ENCODE measurements at places on chromosomes 1 and 21. TPM values are rescaled to one million over a fixed set of nuclear protein-coding genes. Genes with fewer than 3 reads are reported as not detected.

DNA sequence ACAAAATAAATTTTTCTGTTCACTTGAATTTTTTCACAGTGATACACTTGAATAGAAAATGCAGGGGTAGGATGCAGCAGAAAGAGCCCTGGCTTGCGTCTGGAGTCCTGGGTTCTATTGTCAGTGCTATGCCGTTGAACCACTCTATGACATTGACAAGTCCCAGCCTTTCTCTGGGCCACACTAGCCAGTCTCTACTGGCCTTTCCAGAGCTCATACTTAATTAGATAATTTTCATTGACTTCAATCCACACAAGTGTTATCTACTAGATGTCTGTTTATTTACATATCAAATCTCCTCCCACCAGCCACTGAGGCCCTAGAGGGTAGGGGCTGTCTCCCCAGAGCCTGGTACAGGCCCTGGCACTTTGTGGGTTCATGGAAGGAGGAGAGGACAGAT is 15.5 kb upstream of the CELA3B start:
- DNase-seq, result no peak
- H3K4me1 ChIP-seq, result peaks cover 10% of the 10 kb centered on the region
- H3K36me3 ChIP-seq, result no peaks in the 10 kb centered on the region
- H3K4me3 ChIP-seq, result no peak overlapping the region

GRCh38 chr1:25704267-25704691 is 87.7 kb downstream of the MAN1C1 start:
- H3K27ac ChIP-seq, result no peak overlapping the region
- peaks cover 32% of the 10 kb centered on the region for H3K4me1 ChIP-seq
- H3K4me3 ChIP-seq, result no peak overlapping the region
- DNase-seq, result no peak
- H3K36me3 ChIP-seq, result no peaks in the 10 kb centered on the region
- H3K27me3 ChIP-seq, result no peaks in the 10 kb centered on the region

DNA sequence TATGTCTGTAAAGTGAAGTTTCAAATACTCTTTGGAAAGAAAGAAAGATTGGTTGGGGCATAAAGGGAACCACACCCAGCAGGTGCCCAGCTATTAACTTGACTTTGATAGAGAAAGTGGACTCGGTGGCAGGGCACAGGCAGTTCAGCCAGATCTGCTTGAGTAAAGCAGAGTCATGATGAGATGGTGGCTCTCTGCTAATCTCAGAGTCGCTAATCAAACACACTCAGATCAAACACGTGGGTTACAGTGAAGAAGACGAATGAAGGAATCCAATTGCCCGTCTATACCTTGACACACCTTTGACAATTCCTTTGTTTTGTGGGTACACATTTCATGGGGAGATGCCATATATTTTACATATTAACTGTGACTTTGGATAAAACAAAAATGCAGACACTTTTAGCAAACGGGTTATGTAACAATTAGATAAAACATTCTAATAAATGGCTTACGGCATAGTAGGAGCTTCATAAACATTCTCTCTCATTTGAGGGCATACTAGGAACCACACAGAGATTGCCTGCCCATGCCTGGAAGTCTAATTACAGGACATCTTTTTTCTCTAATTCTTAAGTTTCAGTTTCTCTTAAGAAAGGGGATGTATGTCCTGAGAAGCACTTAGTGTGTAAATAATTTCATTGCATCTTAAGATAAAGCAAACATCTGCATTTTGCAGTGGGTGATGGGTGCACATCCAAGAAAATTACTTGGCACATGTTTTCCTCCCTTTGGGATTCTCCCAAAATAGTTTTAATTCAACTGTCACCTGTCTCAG is 7.2 kb downstream of the CBR1 start:
- H3K4me1 ChIP-seq, result no peaks in the 10 kb centered on the region
- no peaks in the 10 kb centered on the region for H3K27me3 ChIP-seq
- H3K36me3 ChIP-seq, result no peaks in the 10 kb centered on the region
- no peak for DNase-seq
- H3K4me3 ChIP-seq, result no peak overlapping the region

GRCh38 chr1:158998037-158998780 is 11.5 kb upstream of the IFI16 start:
- H3K4me1 ChIP-seq, result peaks cover 9% of the 10 kb centered on the region
- peak overlapping the region; percentile 64 for H3K4me3 ChIP-seq
- H3K27me3 ChIP-seq, result no peaks in the 10 kb centered on the region
- no peaks in the 10 kb centered on the region for H3K36me3 ChIP-seq

GRCh38 chr1:109040627-109040988 is 1.3 kb downstream of the WDR47 start:
- H3K27ac ChIP-seq, result peak overlapping the region; percentile 82
- H3K27me3 ChIP-seq, result no peaks in the 10 kb centered on the region
- peak overlapping the region; percentile 99 for H3K4me3 ChIP-seq
- no peak for DNase-seq
- no peaks in the 10 kb centered on the region for H3K36me3 ChIP-seq

DNA sequence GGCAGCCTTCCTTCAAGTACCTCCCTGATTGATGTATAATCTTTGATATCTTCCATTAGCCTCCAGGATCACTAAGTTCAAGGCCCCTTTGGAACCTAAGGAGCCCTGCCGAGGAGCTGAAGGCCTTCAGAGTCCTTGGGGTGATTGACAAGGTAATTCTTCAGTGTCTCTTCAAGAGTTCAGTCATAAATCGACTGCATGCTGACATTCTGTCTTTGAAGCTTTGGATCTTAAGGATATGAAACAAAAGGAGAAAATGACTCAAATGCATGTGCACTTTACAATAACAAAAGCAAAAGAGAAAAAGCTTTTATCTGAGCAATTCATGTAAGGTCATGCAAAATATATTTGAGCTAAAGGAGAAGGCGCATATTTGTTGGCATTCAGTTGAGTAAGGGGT is 125.3 kb downstream of the RPS6KC1 start:
- no peak for DNase-seq
- no peaks in the 10 kb centered on the region for H3K4me1 ChIP-seq
- H3K27me3 ChIP-seq, result no peaks in the 10 kb centered on the region
- H3K27ac ChIP-seq, result no peak overlapping the region

- no peaks in the 10 kb centered on the region for H3K36me3 ChIP-seq
- no peaks in the 10 kb centered on the region for H3K4me1 ChIP-seq
- no peak for DNase-seq
- no peaks in the 10 kb centered on the region for H3K27me3 ChIP-seq
- H3K4me3 ChIP-seq, result no peak overlapping the region
These were observed 8.5 kb downstream of the C1orf141 start for GRCh38 chr1:67126111-67126746.

DNA sequence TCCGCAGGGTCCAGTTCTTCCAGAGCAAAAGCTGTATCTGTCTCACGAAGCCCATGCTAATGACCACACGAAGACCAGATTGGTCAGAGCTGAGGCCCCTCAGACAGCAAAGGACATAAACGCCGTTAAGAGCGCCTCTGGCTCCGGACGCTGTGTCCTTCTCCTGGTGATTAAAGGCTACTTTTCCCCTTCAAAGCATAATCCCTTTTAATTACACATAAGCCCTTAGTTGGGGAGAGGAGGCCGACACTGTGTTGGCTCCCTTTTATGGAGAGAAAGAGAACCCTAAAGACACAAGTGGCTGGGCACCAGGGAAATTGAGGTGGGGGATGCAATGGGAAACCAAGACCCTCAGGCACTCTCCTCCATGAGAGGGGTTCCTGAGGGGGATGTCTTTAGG is at the start of gene ABCA4:
ABCA4 (minus strand) TSS at position 158 of the 400 bp plus-strand sequence; CDS start at position 55, 103 bp downstream.
- no peaks in the 10 kb centered on the region for H3K36me3 ChIP-seq
- no peak within 1 kb of the TSS for H3K27ac ChIP-seq
- H3K4me3 ChIP-seq, result no peak within 1 kb of the TSS

- H3K27ac ChIP-seq, result no peak overlapping the region
- no peak overlapping the region for H3K4me3 ChIP-seq
- H3K27me3 ChIP-seq, result no peaks in the 10 kb centered on the region
- no peak for DNase-seq
These were observed 56.5 kb upstream of the BACH1 start for GRCh38 chr21:29242201-29242600.

GRCh38 chr1:156112276-156113137 is 2.0 kb upstream of the LMNA start:
- H3K4me1 ChIP-seq, result peaks cover 30% of the 10 kb centered on the region
- no peak overlapping the region for H3K4me3 ChIP-seq
- H3K27me3 ChIP-seq, result no peaks in the 10 kb centered on the region
- H3K27ac ChIP-seq, result peak overlapping the region; percentile 63
- H3K36me3 ChIP-seq, result no peaks in the 10 kb centered on the region

GRCh38 chr1:58548371-58548770 is 1.8 kb upstream of the OMA1 start:
- no peaks in the 10 kb centered on the region for H3K27me3 ChIP-seq
- peaks cover 15% of the 10 kb centered on the region for H3K4me1 ChIP-seq
- no peak overlapping the region for H3K4me3 ChIP-seq
- DNase-seq, result no peak

DNA sequence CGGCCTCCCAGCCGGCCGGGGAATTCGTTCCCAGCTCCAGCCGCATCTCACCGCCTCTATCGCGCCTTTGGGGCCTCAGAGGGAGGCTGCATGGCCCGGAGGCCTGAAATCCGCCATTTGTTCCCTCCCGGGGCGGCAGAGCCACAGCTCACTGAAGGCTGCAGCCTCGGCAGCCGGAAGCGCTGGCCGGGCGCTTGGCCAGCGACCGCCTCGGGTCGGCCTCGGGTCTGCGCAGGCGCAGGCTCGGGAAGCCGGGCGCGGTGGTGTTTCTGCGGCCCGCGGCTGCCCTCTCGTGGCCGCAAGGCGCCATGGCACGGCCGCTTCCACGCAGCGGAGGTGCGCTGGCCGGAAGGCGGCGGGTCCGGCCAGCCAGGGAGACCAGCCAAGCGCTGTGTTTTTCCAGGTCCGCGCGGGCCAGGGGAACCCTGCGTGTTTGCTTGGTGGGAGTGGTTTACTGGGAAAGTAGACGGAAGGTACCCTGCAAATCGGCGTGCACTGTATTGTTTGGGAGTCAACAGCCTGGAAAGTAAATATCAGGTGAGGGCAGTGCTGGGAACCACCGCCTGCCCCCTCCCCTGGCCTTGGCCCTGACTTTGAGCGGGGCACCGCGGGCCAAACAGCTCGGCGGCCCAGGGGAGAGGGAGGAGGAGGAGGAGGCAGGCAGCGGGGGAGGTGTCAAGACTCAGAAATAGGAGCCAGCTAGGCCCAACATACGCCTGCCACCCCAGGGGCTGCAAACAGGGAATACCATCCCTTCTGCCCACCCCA is 52.7 kb upstream of the CD34 start:
- H3K4me3 ChIP-seq, result peak overlapping the region; percentile 65
- DNase-seq, result peak; percentile 90
- no peaks in the 10 kb centered on the region for H3K27me3 ChIP-seq
- H3K27ac ChIP-seq, result peak overlapping the region; percentile 86

DNA sequence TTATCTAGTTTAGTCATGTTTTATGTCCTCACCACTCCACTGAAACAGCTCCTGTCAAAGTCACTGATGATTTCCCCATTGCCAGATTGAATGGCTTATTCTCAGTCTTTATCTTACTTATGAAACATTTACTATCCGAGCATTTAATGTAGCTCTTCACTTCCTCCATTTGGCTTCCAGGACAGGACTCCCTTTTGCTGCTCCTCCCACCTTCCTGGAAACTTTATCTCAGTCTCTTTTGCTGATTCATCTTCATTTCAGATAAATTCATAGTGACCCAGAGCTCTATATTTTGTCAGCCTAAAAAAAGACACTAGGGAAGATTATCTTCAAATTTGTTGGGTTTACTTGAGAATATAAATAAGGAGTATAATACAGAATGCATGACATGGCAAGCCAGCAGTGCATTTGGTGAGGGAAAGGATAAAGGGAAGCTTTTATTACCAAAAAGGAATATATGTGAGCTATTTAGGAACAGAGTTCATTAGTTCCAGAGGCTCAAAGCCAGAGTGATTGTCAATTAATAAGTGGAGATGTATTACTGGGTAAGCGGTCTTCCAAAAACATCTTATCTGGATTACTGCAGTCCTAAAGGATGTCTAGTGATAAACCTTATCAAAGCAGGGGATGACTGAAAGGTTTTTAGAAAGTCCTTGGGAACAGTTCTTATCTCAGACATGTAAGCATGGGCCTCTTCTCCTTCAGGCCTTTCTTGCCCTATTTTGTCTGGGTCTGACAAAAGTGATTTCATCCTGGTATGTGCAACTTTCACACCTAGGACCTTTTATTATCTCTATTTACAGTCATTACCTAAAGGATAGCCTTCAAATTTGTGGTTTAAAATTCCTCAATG is 25.6 kb downstream of the IL23R start:
- no peaks in the 10 kb centered on the region for H3K27me3 ChIP-seq
- no peak overlapping the region for H3K27ac ChIP-seq
- no peak overlapping the region for H3K4me3 ChIP-seq
- no peaks in the 10 kb centered on the region for H3K36me3 ChIP-seq
- DNase-seq, result no peak

- no peak overlapping the region for H3K27ac ChIP-seq
- H3K36me3 ChIP-seq, result no peaks in the 10 kb centered on the region
- DNase-seq, result no peak
- H3K4me1 ChIP-seq, result no peaks in the 10 kb centered on the region
These were observed 14.3 kb downstream of the ATF3 start for GRCh38 chr1:212622906-212623305.

DNA sequence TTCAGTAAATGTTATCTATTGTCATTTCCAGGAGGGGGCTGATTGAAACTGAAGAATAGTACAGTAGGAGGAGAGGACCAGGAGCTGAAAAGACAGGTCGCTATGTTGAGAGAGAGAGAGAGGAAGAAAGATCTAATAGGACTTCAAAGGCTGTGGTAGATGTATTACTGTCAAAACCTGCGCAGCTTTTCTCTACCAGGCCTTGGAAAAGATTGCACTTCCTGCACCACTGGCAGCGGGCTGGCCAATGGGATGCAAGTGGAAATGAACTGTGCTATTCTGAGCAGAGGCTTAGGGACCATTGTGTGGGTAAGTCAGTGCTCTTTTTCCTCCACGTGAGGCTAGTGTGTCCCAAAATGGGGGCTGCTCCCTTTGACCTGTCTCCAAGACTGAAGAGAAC is 47.1 kb downstream of the MDM4 start:
- H3K27me3 ChIP-seq, result no peaks in the 10 kb centered on the region
- no peaks in the 10 kb centered on the region for H3K4me1 ChIP-seq
- no peak overlapping the region for H3K4me3 ChIP-seq
- H3K27ac ChIP-seq, result no peak overlapping the region
- no peaks in the 10 kb centered on the region for H3K36me3 ChIP-seq
- no peak for DNase-seq

DNA sequence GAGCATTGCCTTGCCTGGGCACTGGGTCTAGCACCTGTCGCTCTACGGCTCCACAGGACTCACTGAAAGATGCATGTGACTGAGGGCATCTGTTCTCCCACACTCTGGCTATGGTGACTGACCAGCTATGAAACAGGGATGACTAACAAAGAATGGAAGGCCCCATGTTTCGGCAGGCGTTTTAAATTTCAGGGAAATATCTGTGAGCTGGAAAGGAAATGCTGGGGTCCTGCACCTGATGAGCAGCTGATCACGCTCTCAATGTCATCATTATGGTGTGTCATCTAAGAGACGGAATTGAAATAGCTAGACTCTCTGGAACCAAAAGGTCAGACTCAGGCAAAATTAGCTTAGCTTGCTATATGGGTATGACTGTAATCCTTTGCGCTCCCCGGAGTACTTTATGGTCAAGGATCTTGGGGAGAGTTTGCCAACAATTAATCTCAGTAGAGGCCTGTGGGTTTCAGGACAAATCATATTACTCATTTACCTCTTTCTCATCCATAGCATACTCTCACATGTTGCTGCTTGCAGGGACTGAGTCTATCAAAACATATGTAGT is 24.5 kb upstream of the PALMD start:
- no peaks in the 10 kb centered on the region for H3K36me3 ChIP-seq
- no peaks in the 10 kb centered on the region for H3K4me1 ChIP-seq
- DNase-seq, result no peak
- H3K27me3 ChIP-seq, result no peaks in the 10 kb centered on the region
- H3K4me3 ChIP-seq, result no peak overlapping the region

The SON gene
- total RNA-seq, result 310 TPM

The CD1B gene
- not detected for total RNA-seq

The KANK4 gene
- total RNA-seq, result 2.9 TPM

The CLCA4 gene
- total RNA-seq, result 0.12 TPM

Data from testis (tissue), 5 donors.